HepG2 (cell line): ENCODE measurements at places on chromosomes 3 and 15. TPM values are rescaled to one million over a fixed set of nuclear protein-coding genes. Genes with fewer than 3 reads are reported as not detected.

GRCh38 chr15:40948706-40949473 is 4.4 kb upstream of the CHAC1 start:
- DNase-seq = no peak

Gene ARPP21
- total RNA-seq = not detected in 2 replicates

Gene SLC24A5
- not detected in 2 replicates for total RNA-seq

GRCh38 chr15:69636169-69636915 is 183.7 kb downstream of the RPLP1 start:
- no peak for DNase-seq

GRCh38 chr15:62413786-62414185 is 248.7 kb upstream of the C2CD4B start:
- DNase-seq = no peak

Gene TRIM71
- total RNA-seq = 76.9 and 111 TPM in 2 replicates

Gene SRPRB
- total RNA-seq = 60.7 and 111 TPM in 2 replicates

DNA sequence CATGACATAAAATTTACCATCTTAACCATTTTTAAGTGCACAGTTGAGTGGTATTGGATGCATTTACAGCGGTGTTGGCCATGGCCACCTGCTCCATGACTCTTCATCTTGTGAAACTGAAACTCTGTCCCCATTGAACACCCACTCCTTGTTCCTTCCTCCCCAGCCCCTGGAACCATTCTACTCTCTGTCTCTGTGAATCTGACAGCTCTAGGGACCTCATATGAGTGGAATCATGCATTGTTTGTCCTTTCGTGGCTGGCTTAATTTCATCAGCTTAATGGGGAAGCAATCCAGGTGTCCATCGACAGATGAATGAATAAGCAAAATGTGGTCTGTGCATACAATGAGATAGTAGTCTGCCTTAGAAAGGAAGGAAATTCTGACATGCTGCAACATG is 42.5 kb downstream of the PLXNA1 start:
- DNase-seq = no peak

Gene TMEM45A
- total RNA-seq = 11.7 and 14.8 TPM in 2 replicates

GRCh38 chr3:175484666-175485065 is 625.5 kb downstream of the NAALADL2 start:
- no peak for DNase-seq

- DNase-seq = no peak
These were observed 8.2 kb upstream of the LCTL start for GRCh38 chr15:66573719-66574595.

DNA sequence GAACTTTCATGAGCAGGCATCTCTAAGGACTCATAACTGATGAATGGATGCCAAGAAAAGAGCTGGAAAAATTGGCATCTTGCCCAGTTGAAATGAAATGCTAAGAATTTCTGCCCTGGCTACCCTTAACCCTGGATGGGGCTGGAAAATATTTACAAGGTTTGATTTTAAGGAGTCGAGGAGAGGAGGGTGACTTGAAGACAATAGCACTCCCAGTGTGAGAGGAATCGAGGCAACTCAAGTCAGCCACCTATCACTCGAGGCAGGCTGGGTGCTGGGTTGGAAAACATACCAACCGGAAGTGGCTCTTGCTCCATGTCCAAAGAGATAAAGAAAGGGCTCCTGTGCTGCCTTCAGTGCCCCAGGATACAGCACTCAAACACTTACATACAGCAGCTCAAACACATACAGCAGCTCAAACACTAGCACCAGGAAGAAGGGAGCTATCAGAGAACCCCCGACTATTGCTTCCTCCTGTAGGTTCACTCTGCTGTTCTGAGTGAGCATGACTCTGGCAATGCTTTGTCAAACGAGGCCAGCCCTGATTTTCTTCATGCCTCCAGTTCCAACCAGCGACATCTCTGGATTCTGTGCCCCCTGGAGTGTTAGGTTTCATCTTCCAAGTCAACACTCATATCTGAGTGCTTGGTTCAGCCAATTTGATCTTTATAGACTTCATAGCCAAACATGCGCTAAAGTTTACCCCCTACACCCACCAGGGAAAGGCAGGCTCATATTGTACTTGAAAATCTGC is 4.9 kb downstream of the PRICKLE2 start:
- DNase-seq = no peak
